ENCODE measurements at places on chromosomes 7 and 10.

GRCh38 chr10:24726626-24727025 is 2.9 kb upstream of the ARHGAP21 start:
- DNase-seq = no peak

- DNase-seq = no peak
These were observed 80.2 kb downstream of the HIF1AN start for GRCh38 chr10:100615908-100616307.

GRCh38 chr10:3172081-3172445 is 519 bp downstream of the PITRM1 start:
- DNase-seq = peak; percentile 40

GRCh38 chr10:100020886-100021253 is 11.1 kb upstream of the DNMBP start:
- DNase-seq = no peak

DNA sequence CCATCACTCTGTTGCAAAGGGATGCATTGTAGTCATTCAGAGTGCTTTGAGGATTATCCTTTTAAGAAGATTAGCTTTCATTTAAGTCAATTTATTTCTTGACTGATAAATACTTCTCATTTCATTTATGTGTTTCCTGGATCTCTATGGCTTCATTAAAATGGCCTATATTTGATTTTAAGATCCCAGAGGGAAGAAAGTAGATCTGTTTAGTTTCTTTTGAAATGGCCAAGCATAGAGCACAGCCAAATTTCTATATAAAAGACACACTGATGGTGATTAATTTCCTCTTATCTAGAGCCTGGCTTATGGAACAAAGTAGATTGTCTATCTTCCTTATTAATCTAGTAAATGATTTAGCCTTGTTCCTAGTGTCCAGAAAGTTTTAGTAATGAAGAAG is 129.7 kb upstream of the CALCR start:
- no peak for DNase-seq

- DNase-seq = no peak
These were observed 22.9 kb upstream of the NANOS1 start for GRCh38 chr10:119006451-119007210.

- DNase-seq = no peak
These were observed 569 bp upstream of the NPTX2 start for GRCh38 chr7:98616381-98617050.

GRCh38 chr7:143015084-143015483 is 11.8 kb downstream of the OR9A2 start:
- no peak for DNase-seq

- no peak for DNase-seq
These were observed 153.2 kb downstream of the BTAF1 start for GRCh38 chr10:92076722-92077121.

DNA sequence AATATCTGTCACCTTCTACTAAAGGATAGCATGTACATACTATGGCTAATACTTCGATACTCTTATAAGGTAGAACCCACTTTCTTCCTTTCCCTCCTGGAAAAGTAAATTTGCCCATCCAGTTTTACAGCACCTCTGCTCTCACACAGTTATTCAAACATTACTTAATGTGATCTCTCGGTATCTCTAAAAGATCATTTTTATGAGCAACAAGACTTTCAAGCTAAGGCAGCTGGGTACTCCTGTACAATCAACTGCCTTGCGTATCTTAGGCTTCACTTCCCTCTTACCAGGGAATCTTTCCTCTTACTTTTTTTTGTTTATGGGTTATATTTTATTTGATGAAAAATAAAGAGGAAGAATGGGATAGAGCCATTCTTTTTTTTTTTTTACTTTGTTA is 26.5 kb upstream of the TLL2 start:
- no peak for DNase-seq

DNA sequence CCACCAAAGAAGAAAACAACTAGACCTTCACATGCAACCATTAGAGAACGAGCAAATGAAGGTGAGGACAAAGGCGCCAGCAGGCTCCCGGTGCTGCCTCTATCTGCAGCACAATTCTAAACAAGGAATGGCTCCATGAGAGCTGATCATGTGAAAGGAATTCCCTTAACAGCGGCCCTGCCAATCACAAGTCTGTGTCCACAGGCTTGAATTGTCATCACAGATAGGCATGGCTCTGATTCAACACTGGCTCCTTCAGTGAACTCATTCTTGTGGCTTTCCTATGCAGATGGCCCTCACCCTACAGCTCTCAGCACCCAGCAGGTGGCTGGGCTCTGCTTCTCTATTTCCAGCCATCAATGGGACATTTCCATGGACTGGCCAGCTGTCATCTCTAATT is 36.2 kb downstream of the LAMB1 start:
- no peak for DNase-seq

- DNase-seq = peak; percentile 51
These were observed 1.8 kb upstream of the DUSP5 start for GRCh38 chr10:110495731-110496552.

DNA sequence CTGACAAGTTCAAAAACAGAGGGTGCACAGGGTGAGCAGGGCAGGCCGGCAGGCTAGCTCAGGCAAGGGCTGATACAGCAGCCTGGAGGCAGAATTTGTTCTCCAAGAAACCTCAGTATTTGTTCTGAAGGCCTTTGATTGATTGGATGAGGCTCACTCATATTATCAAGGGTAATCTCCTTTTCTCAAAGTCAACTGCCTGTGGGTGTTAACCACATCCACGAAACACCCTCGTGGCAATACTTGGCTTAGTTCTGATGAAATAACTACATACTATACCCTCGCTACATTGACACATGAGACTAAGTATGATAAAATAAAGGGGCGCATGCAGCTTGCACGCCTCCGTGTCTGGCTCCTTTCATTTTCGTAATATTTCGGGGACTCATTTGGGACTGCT is 4.4 kb upstream of the PPP2R2D start:
- DNase-seq = no peak

GRCh38 chr10:18068401-18068800 is 71.8 kb upstream of the CACNB2 start:
- no peak for DNase-seq

GRCh38 chr7:76409537-76409936 is at the start of gene SSC4D:
SSC4D (minus strand) TSS chr7:76409697; CDS start chr7:76404439, 5,258 bp downstream.
- no peak for DNase-seq

DNA sequence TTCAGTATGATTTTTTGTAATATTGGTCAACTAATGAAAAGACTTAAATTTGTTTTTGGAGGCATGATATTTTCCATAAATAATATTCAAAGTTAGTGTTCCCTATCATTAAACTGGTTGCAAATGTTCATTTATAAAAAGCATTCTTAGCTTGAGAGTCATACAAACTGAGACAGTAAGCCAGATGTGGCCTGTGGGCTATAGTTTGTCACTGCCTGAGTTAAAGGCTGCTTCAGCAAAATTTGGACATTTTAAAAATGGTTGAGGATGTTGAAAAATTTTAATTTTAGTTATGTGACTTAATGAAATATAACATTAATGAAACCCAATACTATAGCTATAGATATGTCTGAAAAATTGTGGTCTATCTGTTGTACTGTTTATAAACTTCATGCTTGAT is 180.2 kb upstream of the CACNA2D1 start:
- no peak for DNase-seq

DNA sequence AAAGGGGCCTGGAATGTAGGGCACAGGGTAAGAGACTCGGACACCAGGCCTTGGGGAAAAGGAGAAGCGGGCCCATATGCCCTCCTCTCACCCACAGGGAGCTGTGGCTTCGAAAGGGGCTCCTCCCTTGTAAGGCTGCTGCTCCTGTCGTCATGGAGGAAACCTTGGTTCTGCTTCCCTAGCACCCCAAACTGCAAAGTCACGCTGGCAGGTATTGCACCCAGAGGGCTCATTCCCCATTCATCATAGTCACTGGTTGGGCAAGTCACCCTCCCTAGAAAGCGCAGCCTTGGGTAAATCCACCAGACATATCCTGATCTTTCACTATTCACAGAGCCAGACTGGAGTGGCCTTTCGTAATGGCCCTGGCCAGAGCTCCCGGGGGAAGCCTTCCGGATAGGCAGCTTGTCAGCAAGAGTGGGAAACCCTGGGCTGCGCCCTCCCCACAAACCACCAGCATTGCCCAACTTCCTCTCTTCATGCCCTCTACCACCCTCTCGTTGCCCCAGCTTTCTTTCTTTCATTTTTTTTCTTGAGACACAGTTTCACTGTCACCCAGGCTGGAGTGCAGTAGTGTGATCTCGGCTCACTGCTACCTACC is 121.0 kb downstream of the HIP1 start:
- DNase-seq = peak; percentile 20

- DNase-seq = no peak
These were observed 30.7 kb upstream of the RBM20 start for GRCh38 chr10:110613341-110613995.

DNA sequence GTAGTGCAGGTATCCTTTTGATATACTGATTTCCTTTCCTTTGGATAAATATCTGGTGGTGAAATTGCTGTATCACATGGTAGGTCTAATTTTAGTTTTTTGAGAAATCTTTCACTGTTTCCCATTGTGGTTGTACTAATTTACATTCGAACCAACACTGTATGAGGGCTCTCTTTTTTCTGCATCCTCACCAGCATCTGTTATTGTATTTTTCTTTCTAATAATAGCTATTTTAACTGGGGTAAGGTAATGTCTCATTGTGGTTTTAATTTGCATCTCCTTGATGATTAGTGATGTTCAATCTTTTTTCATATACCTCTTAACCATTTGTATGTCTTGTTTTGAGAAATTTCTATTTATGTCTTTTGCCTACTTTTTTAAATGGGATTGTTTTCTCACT is 335.4 kb upstream of the MTPN start:
- DNase-seq = no peak

DNA sequence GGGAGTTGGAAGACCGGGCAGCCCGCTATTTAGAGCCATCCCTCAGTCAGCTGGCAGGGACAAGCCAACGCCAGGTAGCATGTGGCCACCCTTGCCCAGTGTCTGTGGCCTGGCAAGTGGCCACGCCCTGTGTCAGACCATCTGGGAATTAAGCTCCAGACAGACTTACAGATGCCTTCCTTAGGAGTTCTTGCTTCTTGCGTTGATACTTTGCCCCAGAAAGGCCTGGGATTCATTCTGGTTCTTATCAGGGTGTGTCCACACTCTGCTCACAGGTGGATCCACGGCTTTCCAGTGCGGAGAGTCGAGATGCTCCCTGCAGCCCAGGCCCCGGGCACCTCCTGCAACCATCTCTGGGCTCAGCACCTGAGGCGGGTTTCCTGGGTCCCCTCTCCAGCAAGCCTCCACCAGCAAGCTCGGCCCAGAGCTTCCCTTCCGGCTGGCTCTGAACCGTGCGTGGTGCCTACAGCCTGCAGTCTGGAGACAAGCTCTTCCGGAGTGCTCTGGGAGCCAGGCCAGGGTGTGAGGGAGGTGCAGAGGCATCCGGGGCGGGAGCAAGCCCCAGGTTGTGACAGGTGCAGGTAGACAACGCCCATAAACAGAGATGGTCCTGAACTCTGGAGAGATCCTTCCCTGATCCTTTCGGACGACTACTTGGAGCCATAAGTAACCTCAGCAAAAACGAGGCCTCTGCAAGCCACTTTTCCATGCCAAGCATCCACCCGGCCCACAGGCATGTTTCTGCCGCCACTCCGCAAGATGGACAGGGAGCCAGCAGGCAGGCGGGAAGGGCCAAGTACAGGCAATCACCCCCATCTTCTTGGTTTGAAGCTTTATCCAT is 32.3 kb upstream of the PPIF start:
- no peak for DNase-seq

- no peak for DNase-seq
These were observed 138.5 kb downstream of the SLIT1 start for GRCh38 chr10:97047083-97047736.

DNA sequence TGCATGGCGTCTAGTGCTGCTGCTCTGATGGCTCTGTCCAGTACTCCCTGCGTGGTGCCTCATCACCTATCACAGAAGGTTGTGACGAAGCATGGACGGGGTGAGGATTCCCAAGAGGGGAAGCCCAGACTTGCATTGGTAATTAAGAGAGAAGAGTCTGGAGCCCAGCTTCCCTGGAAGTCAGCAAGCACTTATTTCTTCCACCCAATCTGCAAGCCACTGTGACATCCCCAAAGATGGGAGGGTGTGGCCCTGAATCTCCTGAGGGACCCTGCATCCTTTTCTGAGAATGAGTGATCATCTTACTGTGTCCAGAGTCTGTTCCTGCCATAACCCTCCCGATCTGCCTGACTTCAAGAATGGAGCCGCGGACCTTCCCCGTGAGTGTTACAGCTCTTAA is 166.7 kb downstream of the PTPN20 start:
- DNase-seq = no peak

DNA sequence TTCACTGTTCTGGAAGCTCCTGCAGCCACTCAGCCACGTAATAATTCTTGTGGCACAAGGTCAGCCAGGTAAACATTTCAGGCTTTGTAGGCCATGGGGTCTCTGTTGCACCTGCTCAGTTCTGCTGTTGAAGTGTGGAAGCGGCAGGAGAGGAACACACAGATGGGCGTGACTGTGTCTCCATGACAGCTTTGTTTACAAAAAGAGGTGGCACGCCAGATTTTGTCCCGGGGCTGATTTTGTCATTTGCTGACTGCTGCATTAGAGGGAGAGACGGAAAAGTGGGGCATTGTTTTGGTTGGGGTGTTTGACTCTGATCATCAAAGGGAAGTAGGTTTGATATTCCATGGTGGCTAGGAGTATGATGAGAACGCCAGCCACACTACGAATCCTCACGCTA is 103.1 kb downstream of the PRKAG2 start:
- no peak for DNase-seq

DNA sequence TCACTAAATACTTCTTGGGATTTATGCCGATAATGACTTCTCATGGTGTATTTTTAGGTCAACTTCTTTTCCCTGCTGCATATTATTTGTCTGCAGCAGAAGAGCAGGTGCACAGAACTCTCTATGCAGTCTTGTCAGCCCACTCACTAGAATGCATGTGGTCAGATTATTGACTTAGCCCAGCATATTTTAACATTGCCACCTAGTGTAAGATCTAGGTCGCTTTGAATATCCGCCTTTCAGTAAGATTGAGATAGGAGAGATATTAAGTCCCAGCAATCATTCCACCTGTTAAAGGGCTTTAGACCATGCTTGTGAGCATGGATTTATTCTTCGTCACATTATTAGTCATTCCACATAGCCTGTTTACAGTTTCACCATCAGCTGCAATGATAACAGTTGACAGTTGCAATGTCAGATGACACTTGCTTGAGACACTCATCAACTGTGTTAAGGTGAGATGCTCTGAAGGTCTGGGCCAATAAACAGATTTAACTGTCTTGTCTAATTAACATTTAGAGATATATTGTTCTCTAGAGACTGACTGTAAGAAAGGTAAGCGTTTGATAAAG is 491.7 kb downstream of the ARL4A start:
- no peak for DNase-seq

DNA sequence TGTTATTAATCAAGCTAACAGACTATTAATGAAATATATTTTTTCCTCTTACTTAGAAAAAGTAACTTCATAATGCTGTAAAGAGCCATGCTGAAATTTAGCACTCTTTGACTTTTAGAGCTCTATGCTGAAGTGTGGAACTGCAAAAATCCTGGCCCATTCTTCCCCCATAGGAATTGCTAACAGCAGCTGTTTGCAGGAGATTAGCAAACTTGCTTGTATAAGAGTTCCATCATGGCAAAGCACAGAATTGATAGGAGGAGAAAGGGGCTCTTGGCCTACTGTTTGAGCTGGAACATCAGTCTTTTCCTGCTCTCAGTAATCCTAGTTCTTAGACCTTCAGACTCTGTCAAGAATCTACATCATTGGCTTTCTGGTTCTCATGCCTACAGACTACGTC is 18.3 kb upstream of the GNAT3 start:
- no peak for DNase-seq

All from stimulated activated CD4-positive, alpha-beta T cell treated with anti-CD3 and anti-CD28 coated beads, Interleukin-1b, Interleukin-23, amount 100 ng/mL, for 4 hours (primary cell).